Vagina (tissue), 2 donors: ENCODE measurements at places on chromosomes 16 and 17. TPM values are rescaled to one million over a fixed set of nuclear protein-coding genes. Genes with fewer than 3 reads are reported as not detected.

GRCh38 chr16:23907903-23908302, 72.1 kb downstream of the PRKCB start:
- no peaks in the 10 kb centered on the region for H3K27me3 ChIP-seq
- H3K4me1 ChIP-seq = peaks cover 11% of the 10 kb centered on the region
- no peak overlapping the region for H3K27ac ChIP-seq
- H3K4me3 ChIP-seq = no peak overlapping the region
- no peak for DNase-seq

Gene GJD3
- total RNA-seq = 12.0 TPM

GRCh38 chr17:56635641-56636040, 42.1 kb downstream of the NOG start:
- no peak for DNase-seq
- H3K36me3 ChIP-seq = no peaks in the 10 kb centered on the region
- no peaks in the 10 kb centered on the region for H3K27me3 ChIP-seq
- peaks cover 4% of the 10 kb centered on the region for H3K4me1 ChIP-seq
- no peak overlapping the region for H3K27ac ChIP-seq

- no peaks in the 10 kb centered on the region for H3K36me3 ChIP-seq
- no peak for DNase-seq
- H3K27me3 ChIP-seq = no peaks in the 10 kb centered on the region
- H3K4me3 ChIP-seq = no peak overlapping the region
- no peaks in the 10 kb centered on the region for H3K4me1 ChIP-seq
Observed at GRCh38 chr17:56707312-56708219, 114.1 kb downstream of the NOG start.

DNA sequence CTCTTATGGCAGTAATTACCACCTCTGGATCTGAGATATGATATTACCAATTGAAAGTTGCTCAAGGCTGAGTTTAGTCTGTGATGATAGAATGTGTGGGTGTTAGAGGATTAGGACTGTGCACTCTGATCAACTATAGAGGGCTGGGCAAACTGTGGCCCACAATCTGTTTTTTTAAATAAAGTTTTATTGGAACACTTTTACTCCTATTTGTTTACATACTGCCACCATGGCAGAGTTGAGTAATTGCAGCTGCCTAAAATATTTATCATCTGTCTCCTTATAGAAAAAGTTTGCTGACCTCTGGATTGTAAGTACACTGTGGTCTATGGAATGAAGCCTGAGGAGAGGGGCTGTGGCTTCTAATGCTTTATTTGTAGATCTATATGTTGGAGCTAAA, 71.5 kb upstream of the N4BP1 start:
- no peaks in the 10 kb centered on the region for H3K36me3 ChIP-seq
- no peaks in the 10 kb centered on the region for H3K4me1 ChIP-seq
- H3K27me3 ChIP-seq = no peaks in the 10 kb centered on the region
- H3K27ac ChIP-seq = no peak overlapping the region
- no peak for DNase-seq
- H3K4me3 ChIP-seq = no peak overlapping the region

DNA sequence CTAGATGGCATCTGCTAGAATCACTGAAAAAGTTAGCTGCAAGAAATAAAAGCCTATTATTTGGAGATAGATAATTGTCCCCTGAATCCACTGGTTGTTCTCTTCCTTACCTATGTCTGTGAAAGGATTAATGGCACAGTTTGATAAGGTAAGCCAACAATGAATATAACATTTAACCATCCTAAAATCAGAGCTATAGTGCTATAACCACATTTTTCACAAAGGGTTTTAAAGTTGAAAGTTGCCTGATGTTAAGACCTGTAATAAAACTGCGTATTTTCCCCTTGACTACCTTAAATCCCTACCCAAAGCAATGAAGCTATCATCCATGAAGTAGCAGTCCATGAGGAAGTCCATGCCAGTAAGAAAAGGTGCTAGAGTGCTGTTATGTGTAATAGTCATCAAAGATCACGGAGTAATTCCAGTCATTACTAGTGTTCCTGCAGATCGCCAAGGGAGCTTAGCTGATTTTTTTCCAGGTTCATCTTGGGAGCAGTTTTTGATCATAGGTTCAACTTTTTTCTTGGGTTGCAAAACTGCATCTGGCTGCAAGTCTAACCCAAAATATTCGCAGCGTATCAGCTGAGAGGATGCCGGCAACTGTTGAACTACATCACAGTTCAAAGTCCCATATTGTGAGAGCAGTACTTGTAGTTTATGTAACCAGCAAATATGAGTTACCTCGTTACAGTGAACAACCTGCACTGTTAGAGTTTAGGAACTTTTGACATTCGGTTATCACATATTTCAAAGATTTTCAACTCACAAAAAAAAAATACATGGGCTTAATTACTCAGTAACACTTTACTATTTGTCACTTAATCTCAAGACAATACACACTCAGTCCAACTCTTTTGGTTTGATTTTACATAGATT, 18.2 kb upstream of the RSL1D1 start:
- no peaks in the 10 kb centered on the region for H3K27me3 ChIP-seq
- no peak overlapping the region for H3K4me3 ChIP-seq

DNA sequence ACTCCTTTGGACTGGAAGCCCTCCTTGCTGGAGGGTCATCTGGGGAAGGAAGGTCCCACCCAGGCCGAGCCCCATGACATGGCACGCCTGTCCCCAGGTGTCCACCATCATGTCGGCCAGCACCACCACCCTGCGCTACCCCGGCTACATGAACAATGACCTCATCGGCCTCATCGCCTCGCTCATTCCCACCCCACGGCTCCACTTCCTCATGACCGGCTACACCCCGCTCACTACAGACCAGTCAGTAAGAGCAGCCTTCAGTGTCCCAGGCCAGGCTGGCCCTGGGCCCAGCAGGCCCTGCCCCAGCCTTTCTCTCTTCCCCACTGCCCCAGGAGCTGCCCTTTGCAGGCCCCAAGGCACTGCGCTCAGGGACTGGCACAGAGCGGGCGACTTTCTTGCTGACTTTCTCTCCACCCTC, 6.5 kb downstream of the TUBG2 start:
- no peaks in the 10 kb centered on the region for H3K36me3 ChIP-seq
- H3K4me3 ChIP-seq = no peak overlapping the region
- H3K27ac ChIP-seq = peak overlapping the region; percentile 68

DNA sequence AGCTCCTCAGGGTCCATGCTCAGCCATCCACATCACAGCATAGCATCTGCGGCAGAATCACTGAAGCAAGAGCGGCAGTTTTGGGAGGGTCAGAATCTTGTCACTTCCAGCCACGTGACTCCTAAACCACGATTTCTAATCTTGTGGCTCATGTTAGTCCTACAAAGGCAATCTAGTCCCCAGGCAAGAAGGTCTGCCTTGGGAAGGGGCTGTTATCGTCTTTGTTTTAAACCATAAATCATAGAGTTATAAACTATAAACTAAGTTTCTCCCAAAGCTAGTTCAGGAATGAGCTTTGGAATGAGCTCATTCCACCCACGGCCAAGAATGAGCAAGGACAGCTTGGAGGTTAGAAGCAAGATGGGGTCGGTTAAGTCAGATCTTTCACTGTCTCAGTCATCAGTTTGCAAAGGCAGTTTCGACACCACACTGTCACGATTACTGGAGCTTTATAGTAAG, 20.8 kb upstream of the DNAH17 start:
- H3K4me1 ChIP-seq = no peaks in the 10 kb centered on the region
- H3K4me3 ChIP-seq = no peak overlapping the region
- H3K27me3 ChIP-seq = no peaks in the 10 kb centered on the region
- DNase-seq = no peak

DNA sequence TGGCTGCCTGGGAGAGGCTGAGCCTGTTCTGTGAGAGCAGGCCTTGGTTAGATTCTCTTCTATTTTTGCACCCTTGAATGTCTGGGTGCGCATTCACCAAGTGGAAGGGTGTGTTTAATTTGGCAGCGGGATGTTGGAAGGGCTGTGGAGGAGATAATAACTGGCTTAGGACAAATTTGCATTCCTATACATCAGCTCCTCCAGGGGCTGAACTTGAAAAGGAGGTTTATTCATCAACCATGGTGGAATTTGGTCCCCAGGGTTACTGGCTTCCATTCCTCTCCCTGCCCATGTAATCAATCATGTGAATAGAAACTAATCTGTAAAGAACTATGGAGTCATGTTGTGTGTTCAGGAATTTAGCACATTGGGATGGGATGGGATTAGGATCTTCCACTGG, 100.2 kb upstream of the FOXF1 start:
- DNase-seq = no peak
- H3K27ac ChIP-seq = no peak overlapping the region
- H3K4me1 ChIP-seq = no peaks in the 10 kb centered on the region
- H3K36me3 ChIP-seq = no peaks in the 10 kb centered on the region
- H3K27me3 ChIP-seq = no peaks in the 10 kb centered on the region

- no peak overlapping the region for H3K4me3 ChIP-seq
- peak overlapping the region; percentile 85 for H3K27ac ChIP-seq
- peaks cover 72% of the 10 kb centered on the region for H3K4me1 ChIP-seq
- DNase-seq = no peak
- no peaks in the 10 kb centered on the region for H3K36me3 ChIP-seq
Observed at GRCh38 chr17:47278561-47278960, 24.9 kb downstream of the ITGB3 start.

DNA sequence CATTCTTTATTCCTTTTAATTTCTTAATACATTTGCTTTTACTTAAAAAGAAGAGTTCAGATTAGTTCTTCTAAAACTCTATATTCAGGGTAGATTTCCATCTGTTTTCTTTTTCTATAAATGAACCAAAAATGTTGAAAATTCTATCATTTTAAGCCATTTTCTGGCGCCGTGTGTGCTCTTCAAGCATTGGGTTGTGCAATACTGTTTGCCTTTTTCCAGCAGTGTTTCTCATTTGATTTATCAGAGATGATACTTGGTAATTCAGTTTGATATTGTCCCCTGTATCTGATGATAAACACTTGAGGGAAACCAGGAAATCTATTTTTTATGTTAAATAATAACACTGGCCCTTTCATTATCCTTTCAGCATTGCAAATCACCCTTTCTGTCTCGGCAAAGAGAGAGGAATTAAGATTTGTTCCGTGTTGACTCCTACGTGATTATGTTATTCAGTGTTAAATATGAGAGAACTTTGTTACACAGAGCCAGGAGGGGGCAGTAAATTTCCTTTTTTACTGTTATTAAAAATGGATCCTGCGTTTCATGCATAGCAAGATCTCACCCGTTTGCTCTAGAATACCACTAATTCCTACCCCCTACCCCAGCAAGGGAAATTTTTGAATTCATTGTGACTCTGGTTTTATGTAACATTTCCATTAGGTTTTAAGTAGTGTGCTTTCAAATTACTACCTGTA, 606.9 kb upstream of the RBFOX1 start:
- H3K27ac ChIP-seq = no peak overlapping the region
- no peak overlapping the region for H3K4me3 ChIP-seq
- H3K27me3 ChIP-seq = no peaks in the 10 kb centered on the region
- H3K36me3 ChIP-seq = no peaks in the 10 kb centered on the region
- DNase-seq = no peak
- no peaks in the 10 kb centered on the region for H3K4me1 ChIP-seq

Gene KRT39
- not detected for total RNA-seq

DNA sequence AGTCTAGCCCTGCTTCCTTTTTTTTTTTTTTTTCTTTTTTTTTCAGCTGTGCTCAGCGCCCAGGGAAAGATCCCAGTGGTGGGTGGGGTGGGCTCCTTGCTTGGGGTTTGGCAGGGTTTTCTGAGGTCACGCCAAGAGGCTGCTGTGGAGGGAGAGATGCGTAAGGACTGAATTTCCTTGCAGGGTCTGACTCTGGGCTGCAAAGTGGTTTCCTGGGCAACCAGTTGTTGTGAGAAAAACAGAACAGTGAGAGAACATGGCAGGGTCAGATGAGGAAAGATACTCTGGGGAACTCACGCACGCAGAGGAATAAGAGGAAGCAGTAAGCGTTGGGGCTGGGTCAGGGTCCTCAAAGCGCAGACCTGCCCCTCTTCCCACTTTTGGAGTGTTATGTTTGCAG, 119.5 kb downstream of the IRF8 start:
- H3K27me3 ChIP-seq = no peaks in the 10 kb centered on the region
- no peak overlapping the region for H3K27ac ChIP-seq
- no peaks in the 10 kb centered on the region for H3K4me1 ChIP-seq
- DNase-seq = no peak
- H3K4me3 ChIP-seq = no peak overlapping the region
- no peaks in the 10 kb centered on the region for H3K36me3 ChIP-seq

Gene GSG1L
- total RNA-seq = not detected

Gene KCNG4
- not detected for total RNA-seq

DNA sequence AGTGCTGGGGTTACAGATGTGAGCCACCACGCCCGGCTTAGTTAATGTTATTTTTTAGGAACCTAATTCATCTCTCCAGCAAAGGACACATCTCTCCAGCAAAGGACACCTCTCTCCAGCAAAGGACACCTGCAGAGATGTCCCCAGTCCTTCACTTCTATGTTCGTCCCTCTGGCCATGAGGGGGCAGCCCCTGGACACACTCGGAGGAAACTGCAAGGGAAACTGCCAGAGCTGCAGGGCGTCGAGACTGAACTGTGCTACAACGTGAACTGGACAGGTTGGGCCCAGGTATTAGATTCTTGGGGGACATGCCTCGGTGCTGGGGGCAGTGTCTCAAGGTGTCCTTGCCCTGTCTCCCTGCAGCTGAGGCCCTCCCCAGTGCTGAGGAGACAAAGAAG, 4.7 kb downstream of the PFAS start:
- no peak for DNase-seq
- no peaks in the 10 kb centered on the region for H3K27me3 ChIP-seq
- no peak overlapping the region for H3K4me3 ChIP-seq
- H3K36me3 ChIP-seq = no peaks in the 10 kb centered on the region
- peaks cover 10% of the 10 kb centered on the region for H3K4me1 ChIP-seq

Gene SEPTIN1
- total RNA-seq = 3.7 TPM

Gene DNAH2
- 0.49 TPM for total RNA-seq

DNA sequence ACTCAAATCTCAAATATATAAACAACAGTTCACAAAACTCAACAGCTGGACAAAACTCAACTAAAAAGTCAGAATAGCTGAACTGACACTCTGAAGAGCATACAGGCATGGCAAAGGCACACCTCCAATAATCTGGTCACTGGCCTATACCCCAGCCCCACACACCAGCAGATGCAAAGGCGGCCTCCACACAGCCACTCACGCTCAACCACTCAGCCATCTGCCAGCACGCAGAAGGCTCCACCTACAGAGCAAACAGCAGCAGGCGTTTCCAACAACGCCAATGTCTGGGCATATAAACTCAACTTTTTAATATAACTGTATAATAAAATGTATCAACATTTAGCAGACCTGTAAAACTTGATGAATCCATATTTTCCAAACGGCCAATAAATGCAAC, 17.2 kb downstream of the USP7 start:
- H3K36me3 ChIP-seq = no peaks in the 10 kb centered on the region
- no peak overlapping the region for H3K27ac ChIP-seq
- H3K4me1 ChIP-seq = peaks cover 95% of the 10 kb centered on the region
- H3K27me3 ChIP-seq = no peaks in the 10 kb centered on the region
- H3K4me3 ChIP-seq = no peak overlapping the region
